ENCODE measurements at places on chromosomes 7 and 10.

GRCh38 chr7:129205987-129206785, 17.8 kb downstream of the SMO start:
- no peak for DNase-seq

DNA sequence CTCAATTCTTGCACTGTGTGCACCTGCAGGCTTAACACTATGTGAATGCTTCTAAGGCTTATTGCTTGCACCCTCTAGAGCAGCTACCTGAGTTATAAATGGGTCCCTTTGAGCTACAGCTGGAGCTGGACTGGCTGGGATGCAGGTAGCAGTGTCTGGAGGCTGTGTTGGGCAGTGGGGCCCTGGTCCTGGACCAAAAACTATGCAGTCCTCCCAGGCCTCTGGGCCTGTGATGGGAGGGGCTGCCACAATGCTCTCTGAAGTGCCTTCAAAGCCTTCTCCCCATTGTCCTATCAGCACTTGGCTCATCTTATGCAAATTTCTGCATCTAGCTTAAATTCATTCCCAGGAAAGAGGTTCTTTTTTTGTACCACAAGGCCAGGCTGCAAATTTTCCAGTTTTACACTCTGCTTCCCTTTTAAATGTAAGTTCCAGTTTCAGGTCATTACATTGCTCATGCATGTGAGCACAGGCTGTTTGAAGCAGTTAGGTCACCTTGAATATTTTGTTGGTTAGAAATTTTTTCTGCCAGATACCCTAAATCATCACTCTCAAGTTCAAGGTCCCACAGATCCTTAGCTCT, 26.0 kb downstream of the KBTBD2 start:
- no peak for DNase-seq

DNA sequence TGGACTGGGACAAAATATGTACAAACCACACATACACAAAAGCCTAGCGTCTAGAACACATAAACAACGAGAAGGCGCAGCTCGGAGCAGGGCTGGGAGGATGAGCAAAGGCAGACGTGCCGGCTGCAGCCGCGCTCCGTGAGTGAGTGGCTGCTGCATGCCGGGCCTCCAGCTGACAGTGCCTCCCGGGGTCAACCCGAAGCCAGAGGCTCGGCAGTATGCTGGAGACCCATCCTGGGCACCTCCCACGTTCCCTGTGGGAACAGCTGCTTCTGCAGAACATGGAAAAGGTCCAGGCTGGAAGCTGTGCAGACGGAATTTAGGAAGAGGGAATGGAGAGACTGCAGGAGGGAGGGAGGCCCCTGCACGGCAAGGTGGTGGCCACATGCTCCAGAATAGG, 3.6 kb upstream of the GPR146 start:
- DNase-seq, result no peak

DNA sequence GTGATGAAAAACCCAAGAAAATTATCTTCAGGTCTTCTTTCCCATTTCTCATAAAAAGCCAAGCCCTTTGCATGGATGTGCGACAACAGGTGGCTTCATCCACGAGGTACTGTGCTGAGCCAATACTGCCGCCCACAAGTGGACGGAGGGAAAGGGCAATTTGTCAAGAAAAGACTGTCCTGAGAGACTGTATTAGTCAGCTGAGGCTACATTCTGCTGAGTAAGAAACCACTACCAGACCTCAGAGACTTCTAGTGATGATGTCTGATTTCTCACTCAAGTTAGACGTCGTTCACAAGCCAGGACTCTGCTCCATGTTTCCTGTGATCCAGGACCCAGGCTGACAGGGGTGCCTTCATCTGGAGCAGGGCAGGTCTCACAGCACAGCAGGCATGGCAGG, 171.5 kb upstream of the CDCA7L start:
- DNase-seq, result no peak

Measured in activated T-cell treated with anti-CD3 and anti-CD28 coated beads, Interleukin-2, amount 50 U/mL, for 24 hours (primary cell).